Eye (tissue), 1 donor: ENCODE measurements at places on chromosomes 6 and 20.

GRCh38 chr20:47934761-47935160, 149.5 kb upstream of the SULF2 start:
- DNase-seq = no peak

GRCh38 chr6:73854998-73855718, 159.2 kb downstream of the CD109 start:
- DNase-seq = peak; percentile 82

DNA sequence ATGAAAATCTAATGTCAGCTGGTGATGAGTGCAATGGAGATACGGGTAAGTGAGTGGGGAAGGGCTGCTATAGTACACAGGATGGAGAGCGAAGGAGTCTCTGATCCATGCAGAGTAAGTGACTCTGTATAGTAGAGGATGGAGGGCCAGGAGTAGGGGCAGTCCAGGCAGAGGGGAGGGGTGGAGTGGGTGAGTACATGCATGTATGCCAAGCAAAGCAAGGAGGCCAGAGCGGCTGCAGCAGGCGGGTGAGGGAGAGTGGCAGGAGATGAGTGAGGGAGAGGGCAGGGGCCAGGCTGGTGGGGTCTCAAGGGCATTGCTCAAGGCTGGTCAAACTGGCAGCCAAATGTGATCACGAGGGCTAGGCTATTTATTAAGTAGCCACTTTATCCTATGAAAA, 94.0 kb downstream of the PREP start:
- DNase-seq = no peak

GRCh38 chr6:3312604-3313231, 54.0 kb downstream of the PSMG4 start:
- peak; percentile 44 for DNase-seq

DNA sequence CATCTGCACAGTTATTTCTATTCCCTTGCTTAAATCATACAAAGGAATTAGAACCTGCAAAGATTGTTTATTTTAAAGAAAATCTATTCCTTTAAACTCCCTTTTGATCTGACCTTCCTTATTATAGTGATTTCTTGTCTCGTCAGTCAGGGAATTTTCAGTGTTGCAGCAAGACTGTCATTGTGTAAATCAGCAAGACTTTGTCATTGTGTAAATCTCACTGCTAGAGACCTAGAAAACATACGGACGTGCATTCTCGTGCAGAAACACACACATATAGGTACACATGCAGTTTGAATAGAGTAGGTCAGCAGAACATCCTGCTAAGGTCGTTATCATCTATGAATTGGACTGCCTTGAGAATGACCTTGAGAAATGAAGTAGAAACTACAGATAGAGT, 6.2 kb upstream of the SGK1 start:
- DNase-seq = peak; percentile 25

- no peak for DNase-seq
These were observed 935.1 kb upstream of the SLC35B3 start for GRCh38 chr6:9370480-9370879.

DNA sequence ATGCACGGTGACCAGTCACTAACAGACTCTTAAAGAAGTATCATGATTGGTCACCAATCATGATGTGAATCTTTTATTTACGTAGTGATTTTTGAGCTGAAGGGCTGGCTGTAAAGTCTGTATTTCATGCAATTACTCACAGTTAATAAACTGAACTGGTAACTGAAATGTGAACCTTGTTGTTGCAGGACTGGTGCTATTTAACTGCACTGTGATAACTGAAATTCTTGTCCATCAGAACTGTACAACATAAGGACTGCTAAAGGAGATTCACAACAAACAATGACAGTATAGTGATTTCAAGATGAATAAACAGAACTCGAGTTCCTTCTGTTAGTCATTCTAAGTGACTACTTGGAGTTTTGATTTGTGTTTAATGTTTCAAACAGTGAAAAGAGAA, 316.6 kb downstream of the TPBG start:
- no peak for DNase-seq

- DNase-seq = no peak
These were observed 371.4 kb downstream of the HDGFL1 start for GRCh38 chr6:22940581-22941290.

GRCh38 chr6:146388736-146389364, 154.8 kb upstream of the RAB32 start:
- peak; percentile 43 for DNase-seq

- DNase-seq = no peak
These were observed 43.1 kb upstream of the NEDD9 start for GRCh38 chr6:11275598-11275997.

DNA sequence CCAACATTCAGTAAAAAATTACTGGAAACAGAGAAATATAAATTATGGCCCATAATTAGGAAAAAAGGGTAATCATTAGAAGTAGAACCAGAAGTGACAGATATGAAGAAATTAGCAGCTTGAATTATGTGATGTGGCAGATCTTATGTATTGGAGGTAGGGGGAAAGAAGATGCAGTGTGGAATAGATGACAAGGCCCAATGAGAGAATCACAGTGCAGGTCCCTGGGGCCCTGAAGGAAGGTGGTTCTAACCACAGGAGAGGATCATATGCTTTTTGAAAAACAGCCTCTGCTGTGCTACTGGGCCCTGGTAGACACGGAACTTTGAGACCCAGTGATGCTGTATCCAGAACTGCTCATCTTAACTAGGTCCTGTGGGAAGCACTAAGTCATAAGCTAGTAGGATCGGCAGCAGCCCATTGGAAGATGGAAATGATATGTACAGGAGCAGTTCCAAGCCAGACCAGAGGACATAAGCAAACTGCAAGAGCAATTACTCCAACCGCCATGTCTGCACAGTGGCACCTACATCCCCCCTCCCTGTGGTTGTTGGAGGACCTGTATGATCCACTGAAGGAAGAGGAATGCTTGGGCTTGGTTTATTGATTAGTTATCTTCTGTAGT, 14.2 kb downstream of the HEBP2 start:
- DNase-seq = no peak

DNA sequence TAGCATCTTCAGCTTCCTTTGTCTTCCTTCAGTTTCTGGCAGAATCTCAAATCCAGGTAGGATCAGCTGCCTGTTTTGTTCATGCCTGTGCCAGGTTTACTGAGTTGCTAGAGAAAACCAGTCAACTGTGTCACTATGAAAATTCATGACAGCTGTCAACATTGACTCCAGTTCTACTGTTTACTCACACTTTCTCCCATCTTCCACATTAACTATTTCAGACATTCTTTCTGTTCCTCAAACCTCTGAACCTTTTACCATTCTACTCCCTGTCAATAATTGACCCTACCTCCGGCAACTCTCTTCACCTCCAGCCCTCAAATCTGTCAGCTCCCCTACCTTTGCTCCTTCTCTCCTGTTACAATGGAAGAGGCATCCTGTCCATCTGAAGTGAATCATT, 8.5 kb downstream of the ENPP4 start:
- DNase-seq = no peak

GRCh38 chr6:148432462-148433195, 90.0 kb downstream of the SASH1 start:
- DNase-seq = no peak

DNA sequence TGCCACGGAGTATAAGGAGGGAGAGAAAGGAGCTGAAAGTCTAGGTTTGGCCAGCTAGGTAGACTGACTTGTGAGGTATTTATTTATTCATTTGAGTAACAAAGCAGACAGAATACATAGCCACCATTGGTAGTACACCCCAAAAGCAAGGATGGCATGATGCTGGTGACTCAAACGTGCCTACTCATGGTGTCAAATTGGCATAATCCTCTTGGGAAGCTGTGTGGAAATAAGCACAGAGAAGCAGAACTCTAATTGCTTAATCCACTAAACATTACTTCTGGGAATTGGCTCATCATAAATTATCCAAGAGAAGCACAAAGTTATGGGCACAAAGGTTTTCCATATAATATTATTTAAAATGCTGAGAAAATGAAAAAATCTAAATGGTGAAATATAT, 2.5 kb downstream of the DEFB132 start:
- no peak for DNase-seq

GRCh38 chr20:36924167-36925045, 27.1 kb downstream of the SAMHD1 start:
- DNase-seq = no peak
